Upper lobe of left lung (tissue), 6 donors: ENCODE measurements at places on chromosomes 7 and 10.
A peak's percentile ranks its signal among the peaks of the same experiment; 100 is the strongest.

- DNase-seq: no peak
These were observed 110.4 kb downstream of the SFMBT2 start for GRCh38 chr10:7300384-7300971.

- peak; percentile 85 for DNase-seq
These were observed 180.3 kb upstream of the GRB10 start for GRCh38 chr7:50962962-50963374.

- DNase-seq: no peak
These were observed 114.6 kb upstream of the LRRTM3 start for GRCh38 chr10:66811211-66811610.

- DNase-seq: no peak
These were observed 587.2 kb downstream of the SORCS1 start for GRCh38 chr10:106577266-106577665.

GRCh38 chr10:75240329-75241076 is 4.7 kb upstream of the COMTD1 start:
- no peak for DNase-seq

- no peak for DNase-seq
These were observed 62.4 kb upstream of the WNT16 start for GRCh38 chr7:121266307-121266894.
